ENCODE measurements at places on chromosomes 1 and 21.

GRCh38 chr1:51859333-51859732 is 19.2 kb downstream of the NRDC start:
- DNase-seq, result no peak

GRCh38 chr21:24705201-24705600 is 902.1 kb downstream of the MRPL39 start:
- no peak for DNase-seq

DNA sequence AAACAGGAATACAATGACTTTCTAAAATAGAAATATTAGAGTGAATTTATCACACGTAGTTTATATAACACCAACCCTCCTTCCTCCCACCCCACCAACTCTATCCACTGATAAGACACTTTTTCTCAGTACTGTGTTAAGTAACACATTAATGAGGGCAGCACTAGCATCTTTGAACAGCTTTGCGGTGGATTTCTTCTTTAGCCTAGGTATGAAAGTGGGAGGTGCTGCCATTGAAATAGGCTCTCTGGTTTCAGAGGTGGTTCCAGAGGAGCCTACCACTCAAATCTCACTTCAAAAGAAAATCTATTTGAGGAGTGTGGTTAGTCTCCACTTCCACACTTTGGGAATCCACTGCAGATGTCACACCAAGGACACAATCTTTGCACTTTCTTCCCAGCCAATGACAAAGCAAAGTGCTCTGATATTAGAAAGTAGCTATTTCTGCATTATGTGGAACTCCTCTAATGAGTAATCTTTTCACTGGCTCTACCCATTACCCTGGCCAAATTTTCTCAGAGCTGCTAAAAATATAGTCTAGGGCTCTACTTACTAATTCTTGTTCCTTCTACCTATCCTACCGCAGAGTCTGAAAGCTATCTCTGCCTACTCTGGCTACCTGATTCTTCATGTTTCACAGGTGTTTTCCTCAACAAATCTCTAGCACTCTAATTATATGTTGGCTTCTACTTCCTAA is 1667.8 kb downstream of the MRPL39 start:
- DNase-seq, result no peak

- DNase-seq, result no peak
These were observed 39.4 kb upstream of the PPIH start for GRCh38 chr1:42618866-42619265.

GRCh38 chr1:110050602-110051261 is 16.3 kb downstream of the STRIP1 start:
- DNase-seq, result no peak

- DNase-seq, result no peak
These were observed 35.5 kb upstream of the SLC19A1 start for GRCh38 chr21:45577801-45578175.

- no peak for DNase-seq
These were observed 238.3 kb downstream of the PAPPA2 start for GRCh38 chr1:176701151-176701866.

DNA sequence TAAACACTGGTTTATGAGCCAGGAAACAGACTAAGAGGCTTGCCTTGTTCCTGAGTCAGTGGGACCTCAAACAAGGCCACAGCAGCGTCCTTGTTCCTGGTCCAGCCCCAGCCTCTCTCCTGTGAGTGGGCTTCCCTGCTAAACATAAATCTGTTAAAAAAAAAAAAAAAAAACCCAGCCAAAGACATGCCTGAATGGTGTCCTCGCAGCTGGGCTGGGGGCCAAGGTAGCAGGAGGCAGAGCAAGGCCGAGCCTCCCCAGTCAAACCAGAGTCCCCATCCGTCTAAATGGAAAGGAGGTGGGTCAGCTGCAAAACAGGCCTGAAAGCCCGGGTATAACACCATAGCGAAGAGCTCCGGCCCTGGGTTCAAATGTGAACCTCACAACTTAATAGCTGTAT is 18.1 kb upstream of the IFFO2 start:
- DNase-seq, result no peak

Data from stimulated activated CD8-positive, alpha-beta memory T cell treated with anti-CD3 and anti-CD28 coated beads, Interleukin-7, amount 100 ng/mL, for 4 hours (primary cell).